Hepatocyte (in vitro differentiated cells): ENCODE measurements at places on chromosomes 11 and 22. TPM values are rescaled to one million over a fixed set of nuclear protein-coding genes. Genes with fewer than 3 reads are reported as not detected.

OR51V1 gene
- not detected in 2 replicates for total RNA-seq

GRCh38 chr22:50620593-50621355 is 7.2 kb downstream of the ARSA start:
- H3K4me3 ChIP-seq = no peak overlapping the region
- no peaks in the 10 kb centered on the region for H3K4me1 ChIP-seq
- H3K27me3 ChIP-seq = no peaks in the 10 kb centered on the region
- no peak for DNase-seq

DNA sequence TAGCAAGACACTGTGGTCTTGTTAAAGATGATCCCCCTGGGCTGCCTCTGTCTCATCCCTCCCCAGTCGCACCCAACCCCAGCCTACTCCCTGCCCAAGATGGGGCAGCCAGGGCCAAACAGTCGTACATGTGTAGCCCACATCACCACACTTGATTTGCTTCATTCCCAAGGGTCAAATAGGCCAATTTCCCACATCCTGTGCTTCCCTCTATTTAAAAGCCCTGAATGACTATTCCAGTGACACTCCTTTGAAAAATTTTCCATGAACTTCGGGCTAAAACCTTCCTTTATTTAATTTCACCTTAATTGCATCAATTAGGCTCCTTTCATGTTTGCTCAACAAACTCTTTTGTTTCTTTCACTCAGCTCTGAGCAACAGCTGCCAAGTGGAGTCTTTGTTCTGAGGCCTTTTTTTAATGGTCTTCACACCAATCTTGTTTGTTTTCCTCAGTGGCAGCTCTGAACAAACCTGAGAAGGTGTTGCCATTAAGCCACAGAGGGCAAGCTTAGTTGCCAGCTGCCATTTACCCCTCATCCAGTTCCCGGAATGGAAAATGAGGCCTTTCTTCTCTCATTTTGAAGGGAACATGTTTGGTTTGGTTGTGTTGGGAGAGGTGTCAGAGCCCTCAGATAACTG is 126.9 kb downstream of the APIP start:
- H3K27ac ChIP-seq = no peak overlapping the region
- H3K4me1 ChIP-seq = no peaks in the 10 kb centered on the region
- no peak for DNase-seq
- no peaks in the 10 kb centered on the region for H3K27me3 ChIP-seq
- H3K36me3 ChIP-seq = no peaks in the 10 kb centered on the region

GRCh38 chr11:47669856-47670255 is 27.5 kb upstream of the MTCH2 start:
- H3K27ac ChIP-seq = no peak overlapping the region
- no peaks in the 10 kb centered on the region for H3K36me3 ChIP-seq
- H3K4me1 ChIP-seq = no peaks in the 10 kb centered on the region
- DNase-seq = no peak
- no peaks in the 10 kb centered on the region for H3K27me3 ChIP-seq
